T-helper 17 cell (primary cell): ENCODE measurements at places on chromosomes 7 and 10. TPM values are rescaled to one million over a fixed set of nuclear protein-coding genes. Genes with fewer than 3 reads are reported as not detected.

- DNase-seq: no peak
Measured at GRCh38 chr10:63608511-63608910, 87.3 kb downstream of the REEP3 start.

The RTKN2 gene
- total RNA-seq: 3.8 TPM

The VGF gene
- total RNA-seq: not detected

The RBP3 gene
- total RNA-seq: not detected
